ENCODE measurements at places on chromosomes 16 and 17. TPM values are rescaled to one million over a fixed set of nuclear protein-coding genes. Genes with fewer than 3 reads are reported as not detected.

Gene AANAT
- total RNA-seq = not detected

Gene ODF4
- total RNA-seq = not detected

Gene GAS2L2
- total RNA-seq = not detected

Gene PSMC3IP
- total RNA-seq = 20.6 TPM

Gene FNDC8
- total RNA-seq = not detected

Gene RND2
- 0.50 TPM for total RNA-seq

Gene HSBP1
- total RNA-seq = 25.1 TPM

Gene ZNF207
- 135 TPM for total RNA-seq

Gene MEOX1
- total RNA-seq = not detected

Gene NPW
- 0.33 TPM for total RNA-seq

Gene MFAP4
- 4.8 TPM for total RNA-seq

Gene LITAFD
- not detected for total RNA-seq

Gene KCNJ2
- 6.6 TPM for total RNA-seq

Gene NEUROD2
- total RNA-seq = not detected

Gene SEPTIN12
- total RNA-seq = not detected

Gene CACNA1G
- 0.12 TPM for total RNA-seq

Gene SLX1B
- 22.5 TPM for total RNA-seq

Gene ITGAD
- total RNA-seq = not detected

Gene CLEC18C
- 0.25 TPM for total RNA-seq
